ENCODE measurements at places on chromosomes 4 and X.
A peak's percentile ranks its signal among the peaks of the same experiment; 100 is the strongest.

DNA sequence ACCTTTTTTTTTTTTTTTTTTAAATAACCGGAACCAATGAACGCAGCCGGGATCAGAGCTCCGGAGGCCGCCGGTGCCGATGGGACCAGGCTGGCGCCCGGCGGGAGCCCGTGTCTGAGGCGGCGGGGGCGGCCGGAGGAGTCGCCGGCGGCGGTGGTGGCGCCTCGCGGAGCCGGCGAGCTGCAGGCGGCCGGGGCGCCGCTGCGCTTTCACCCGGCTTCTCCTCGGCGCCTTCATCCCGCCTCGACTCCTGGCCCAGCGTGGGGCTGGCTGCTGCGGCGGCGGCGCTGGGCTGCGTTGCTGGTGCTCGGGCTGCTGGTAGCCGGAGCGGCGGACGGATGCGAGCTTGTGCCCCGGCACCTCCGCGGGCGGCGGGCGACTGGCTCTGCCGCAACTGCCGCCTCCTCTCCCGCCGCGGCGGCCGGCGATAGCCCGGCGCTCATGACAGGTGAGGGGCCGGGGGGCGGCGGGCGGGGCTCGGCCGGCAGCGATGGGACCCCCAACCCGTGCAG, 337 bp downstream of the STIM2 start:
- peaks cover 43% of the 10 kb centered on the region for H3K4me1 ChIP-seq
- H3K36me3 ChIP-seq: no peaks in the 10 kb centered on the region
- peak overlapping the region; percentile 95 for H3K27ac ChIP-seq
- H3K27me3 ChIP-seq: no peaks in the 10 kb centered on the region

DNA sequence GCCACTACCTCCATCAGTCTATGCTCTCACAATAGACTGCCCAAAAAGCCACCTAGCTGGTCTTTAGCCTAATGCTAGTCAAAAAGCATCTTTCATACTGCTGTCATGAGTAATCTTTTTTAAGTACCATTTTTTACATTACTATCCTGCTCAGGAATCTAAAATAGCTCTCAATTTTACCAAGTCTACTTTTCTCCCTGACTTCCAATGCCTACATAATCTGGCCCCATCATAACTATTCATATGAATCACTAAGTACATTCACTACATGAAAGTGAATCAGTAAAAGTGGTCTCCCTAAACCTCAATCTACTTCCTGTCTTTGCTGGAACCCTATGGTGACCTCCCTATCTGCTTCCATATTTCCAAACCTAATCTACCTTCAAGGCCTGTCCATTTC, 105.9 kb downstream of the THOC2 start:
- no peak overlapping the region for H3K4me3 ChIP-seq
- peaks cover 61% of the 10 kb centered on the region for H3K36me3 ChIP-seq
- no peaks in the 10 kb centered on the region for H3K4me1 ChIP-seq
- H3K27me3 ChIP-seq: no peaks in the 10 kb centered on the region
- no peak for DNase-seq

GRCh38 chr4:147388018-147388417, 92.9 kb upstream of the EDNRA start:
- no peaks in the 10 kb centered on the region for H3K36me3 ChIP-seq
- H3K27ac ChIP-seq: no peak overlapping the region
- no peaks in the 10 kb centered on the region for H3K27me3 ChIP-seq
- DNase-seq: no peak
- no peak overlapping the region for H3K4me3 ChIP-seq

- no peak for DNase-seq
- no peaks in the 10 kb centered on the region for H3K4me1 ChIP-seq
- no peaks in the 10 kb centered on the region for H3K36me3 ChIP-seq
- H3K4me3 ChIP-seq: no peak overlapping the region
Observed at GRCh38 chr4:78079726-78080430, 22.8 kb downstream of the FRAS1 start.

DNA sequence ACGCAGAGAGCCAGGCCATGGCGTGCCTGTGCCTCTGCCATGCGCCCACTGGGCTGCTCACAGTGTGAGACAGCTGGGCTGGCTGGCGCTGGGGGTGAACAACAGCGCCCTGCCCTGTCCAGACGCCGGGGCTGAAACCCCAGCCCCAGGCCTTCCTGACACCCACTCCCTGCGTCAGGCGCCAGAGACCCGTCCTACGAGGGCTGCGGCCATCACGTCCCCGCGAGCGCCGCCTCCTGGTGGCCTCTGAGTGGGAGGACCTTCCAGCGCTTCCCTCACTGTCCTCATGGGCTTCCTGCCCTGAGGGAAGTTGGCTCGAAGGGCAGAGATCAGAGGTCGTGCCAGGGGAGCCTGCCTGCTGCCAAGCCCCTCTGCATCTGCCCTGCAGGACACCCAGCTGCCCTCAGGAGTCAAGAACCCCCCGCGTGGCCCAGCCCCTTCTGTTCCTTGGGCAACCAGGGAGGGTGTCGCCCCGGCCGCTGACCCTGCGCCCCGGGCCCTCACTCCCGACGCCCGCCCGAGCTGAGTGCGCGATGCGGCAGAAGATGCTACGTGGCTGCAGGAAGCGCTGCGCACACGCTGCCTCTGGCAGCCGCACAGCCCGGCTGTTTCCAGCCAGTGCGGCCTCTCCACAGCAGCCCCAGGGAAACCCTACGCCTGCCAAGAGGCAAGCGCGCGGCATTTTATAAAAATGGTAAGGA, 16.2 kb downstream of the NELFA start:
- no peaks in the 10 kb centered on the region for H3K27me3 ChIP-seq
- peaks cover 34% of the 10 kb centered on the region for H3K36me3 ChIP-seq
- H3K4me1 ChIP-seq: no peaks in the 10 kb centered on the region
- peak overlapping the region; percentile 31 for H3K4me3 ChIP-seq
- no peak for DNase-seq
- H3K27ac ChIP-seq: no peak overlapping the region

DNA sequence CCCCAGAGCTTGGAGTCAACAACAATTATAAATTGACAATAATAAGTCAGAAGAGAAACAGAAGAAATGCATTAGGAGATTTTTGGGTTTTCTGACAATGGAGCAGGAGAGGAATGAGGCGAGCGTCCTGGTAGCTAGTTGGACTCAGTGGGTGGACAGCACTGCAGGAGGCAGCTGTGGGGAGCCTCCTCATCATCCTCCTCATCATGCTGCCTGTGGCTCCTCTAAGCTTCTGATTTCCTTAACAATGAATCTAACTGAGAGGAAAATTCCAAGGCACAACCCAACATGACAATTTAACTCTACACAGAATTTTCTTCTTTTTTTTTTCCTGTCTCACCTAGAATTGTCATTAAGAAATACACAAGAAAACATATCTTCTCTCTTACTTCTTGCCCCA, 357.1 kb upstream of the NOCT start:
- H3K4me3 ChIP-seq: no peak overlapping the region
- H3K4me1 ChIP-seq: no peaks in the 10 kb centered on the region
- no peak overlapping the region for H3K27ac ChIP-seq
- no peak for DNase-seq
- H3K36me3 ChIP-seq: no peaks in the 10 kb centered on the region

DNA sequence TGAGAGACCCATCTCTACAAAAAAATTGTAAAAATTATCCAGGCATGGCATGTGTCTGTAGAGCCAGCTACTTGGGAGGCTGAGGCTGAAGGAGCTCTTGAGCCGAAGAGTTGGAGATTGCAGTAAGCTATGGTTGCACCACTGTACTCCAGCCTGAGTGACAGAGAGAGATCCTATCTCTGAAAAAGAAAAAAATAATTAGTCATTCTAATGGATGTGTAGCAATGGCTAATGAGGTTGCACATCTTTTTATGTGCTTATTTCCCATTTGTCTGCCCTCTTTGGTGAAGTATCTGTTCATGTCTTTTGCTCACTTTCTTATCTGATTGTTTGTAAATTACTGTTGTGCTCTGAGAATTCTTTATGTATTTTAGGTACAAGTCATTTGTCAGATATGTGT, 19.0 kb upstream of the MAML3 start:
- H3K4me1 ChIP-seq: peaks cover 5% of the 10 kb centered on the region
- no peak overlapping the region for H3K4me3 ChIP-seq

DNA sequence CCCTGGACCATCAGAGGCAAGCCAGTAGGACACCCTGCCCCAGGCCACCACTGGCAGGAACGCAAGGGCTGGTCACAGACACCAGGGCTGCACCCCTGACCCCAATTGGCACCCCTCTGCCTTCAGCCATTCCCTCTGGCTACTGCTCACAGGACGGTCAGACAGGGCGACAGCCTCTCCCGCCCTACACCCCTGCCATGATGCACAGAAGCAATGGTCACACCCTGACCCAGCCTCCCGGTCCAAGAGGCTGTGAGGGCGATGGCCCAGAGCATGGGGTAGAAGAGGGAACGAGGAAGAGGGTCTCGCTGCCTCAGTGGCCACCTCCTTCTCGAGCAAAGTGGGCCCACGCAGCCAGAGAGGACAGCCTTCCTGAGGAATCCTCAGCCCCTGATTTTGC, 143.5 kb downstream of the SOWAHB start:
- no peak for DNase-seq
- H3K27me3 ChIP-seq: no peaks in the 10 kb centered on the region
- no peak overlapping the region for H3K4me3 ChIP-seq
- H3K4me1 ChIP-seq: peaks cover 17% of the 10 kb centered on the region
- peaks cover 31% of the 10 kb centered on the region for H3K36me3 ChIP-seq

GRCh38 chrX:42714981-42715700, 62.8 kb downstream of the PPP1R2C start:
- peaks cover 58% of the 10 kb centered on the region for H3K27me3 ChIP-seq
- DNase-seq: peak; percentile 9
- H3K4me1 ChIP-seq: no peaks in the 10 kb centered on the region
- H3K4me3 ChIP-seq: no peak overlapping the region

DNA sequence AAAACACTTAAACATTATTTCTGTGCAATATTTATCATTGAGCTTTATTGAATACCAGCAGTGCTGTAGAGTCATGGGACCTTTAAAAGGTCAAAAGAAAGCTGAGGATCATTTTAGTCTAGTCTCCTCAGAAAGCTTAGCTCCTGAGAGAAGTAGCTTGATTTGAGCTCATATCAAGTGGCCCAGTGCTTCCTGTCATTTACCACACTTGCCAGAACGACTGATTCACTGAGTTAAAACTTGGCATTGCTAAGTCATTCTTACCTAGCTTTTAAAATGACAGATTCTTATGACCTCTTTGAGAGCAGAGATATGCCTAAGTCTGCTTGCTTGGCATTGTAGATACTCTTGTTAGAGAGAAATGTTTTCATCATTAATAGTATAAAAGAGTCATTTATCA, 15.2 kb downstream of the SEPTIN11 start:
- peaks cover 7% of the 10 kb centered on the region for H3K36me3 ChIP-seq
- no peak for DNase-seq
- H3K4me3 ChIP-seq: no peak overlapping the region
- no peak overlapping the region for H3K27ac ChIP-seq
- peaks cover 1% of the 10 kb centered on the region for H3K4me1 ChIP-seq

- peaks cover 33% of the 10 kb centered on the region for H3K27me3 ChIP-seq
- peaks cover 7% of the 10 kb centered on the region for H3K36me3 ChIP-seq
- no peak for DNase-seq
- H3K4me1 ChIP-seq: no peaks in the 10 kb centered on the region
- no peak overlapping the region for H3K27ac ChIP-seq
- H3K4me3 ChIP-seq: no peak overlapping the region
Observed at GRCh38 chrX:68193234-68193633, 240.1 kb downstream of the OPHN1 start.

DNA sequence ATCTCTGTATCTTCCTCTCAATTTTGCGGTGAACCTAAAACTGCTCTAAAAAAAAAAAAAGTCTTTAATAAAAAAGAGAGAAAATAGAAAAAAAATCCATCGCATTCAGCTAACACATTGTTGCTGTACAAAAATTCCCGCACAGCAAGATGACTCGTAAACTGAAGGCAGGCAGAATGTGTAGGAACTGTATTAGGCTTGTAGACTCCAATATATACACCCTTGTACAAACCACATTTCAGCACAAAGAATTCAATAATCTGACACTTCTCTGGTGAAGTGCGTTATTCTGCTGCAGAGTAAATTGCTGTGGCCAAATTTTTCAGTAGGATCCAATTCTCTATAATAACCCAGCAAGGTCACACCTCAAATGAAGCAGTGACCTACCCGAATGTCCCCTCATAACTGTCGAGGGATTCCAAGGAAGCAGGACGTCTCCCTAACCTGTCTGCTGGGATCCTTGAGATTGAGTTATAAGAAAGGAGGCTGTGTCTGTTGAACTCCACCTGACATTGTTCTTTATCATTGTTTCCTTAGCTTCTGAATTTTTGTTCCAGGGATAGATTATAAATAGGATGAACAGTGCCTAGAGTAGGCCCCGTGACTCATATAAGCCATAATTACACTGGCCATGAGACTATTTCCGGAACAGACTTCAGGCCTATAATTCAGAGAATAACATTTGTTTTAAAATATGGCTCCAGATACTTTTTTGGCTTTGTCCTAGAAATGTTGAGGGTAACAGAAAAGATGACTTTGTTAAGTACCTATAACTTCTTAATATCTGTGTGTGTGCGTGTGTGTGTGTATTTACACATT, 348.3 kb downstream of the PCDH7 start:
- peaks cover 9% of the 10 kb centered on the region for H3K4me1 ChIP-seq
- no peak overlapping the region for H3K4me3 ChIP-seq
- no peak for DNase-seq
- H3K27me3 ChIP-seq: no peaks in the 10 kb centered on the region
- H3K36me3 ChIP-seq: no peaks in the 10 kb centered on the region
- H3K27ac ChIP-seq: no peak overlapping the region

GRCh38 chr4:176380352-176381157, 60.8 kb downstream of the SPCS3 start:
- H3K4me1 ChIP-seq: peaks cover 8% of the 10 kb centered on the region
- H3K27ac ChIP-seq: no peak overlapping the region
- no peak for DNase-seq

- DNase-seq: peak; percentile 13
- peaks cover 25% of the 10 kb centered on the region for H3K4me1 ChIP-seq
- H3K36me3 ChIP-seq: no peaks in the 10 kb centered on the region
- no peak overlapping the region for H3K4me3 ChIP-seq
- no peak overlapping the region for H3K27ac ChIP-seq
Observed at GRCh38 chr4:77201857-77202256, 44.9 kb downstream of the CCNG2 start.
